SHP77 treated with DMSO at 0.1 percent for 48 hours (cell line): ENCODE measurements at places on chromosomes 3 and 15.

DNA sequence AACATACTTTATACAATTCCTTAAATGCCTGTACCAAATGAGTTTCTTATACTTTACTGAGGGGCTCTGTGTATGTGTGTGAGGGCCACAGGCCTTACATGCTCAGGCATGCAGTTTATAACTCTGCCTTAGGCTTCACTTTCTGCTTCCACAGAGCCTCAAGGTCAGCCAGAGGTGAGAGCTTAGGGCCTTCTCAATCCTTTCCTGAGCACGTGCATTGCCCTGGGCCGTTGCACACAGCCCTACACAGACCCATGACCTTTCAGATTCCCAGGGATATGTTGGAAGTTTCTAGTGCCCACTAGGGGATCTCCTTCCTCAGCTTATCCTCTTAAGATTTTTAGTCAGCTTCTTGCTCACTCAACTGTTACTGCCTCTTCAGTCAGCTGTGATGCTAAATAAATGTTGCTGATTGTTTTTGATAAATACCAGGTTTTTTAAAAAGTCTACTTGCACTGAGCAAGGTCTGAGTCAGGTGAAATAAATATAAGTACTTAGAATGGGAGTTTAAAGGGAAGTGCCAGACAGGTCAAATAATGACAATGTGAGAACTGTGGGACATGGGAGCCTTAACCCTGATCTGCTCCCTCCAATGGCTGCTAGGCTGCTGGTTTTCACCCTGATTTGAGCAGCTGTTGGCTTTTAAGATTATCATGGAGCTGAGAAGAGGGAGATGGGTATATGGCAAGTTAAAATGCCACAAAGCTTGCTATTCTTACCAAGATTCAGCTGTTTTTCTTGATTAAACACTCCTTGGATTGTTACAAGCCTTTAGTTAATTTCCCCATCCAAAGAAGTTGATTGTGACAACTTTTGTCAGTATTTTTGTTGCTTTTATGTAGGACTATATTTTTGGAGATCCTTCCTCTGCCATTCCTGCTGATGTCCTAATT lies 169.5 kb downstream of the PLD1 start:
- DNase-seq: no peak

DNA sequence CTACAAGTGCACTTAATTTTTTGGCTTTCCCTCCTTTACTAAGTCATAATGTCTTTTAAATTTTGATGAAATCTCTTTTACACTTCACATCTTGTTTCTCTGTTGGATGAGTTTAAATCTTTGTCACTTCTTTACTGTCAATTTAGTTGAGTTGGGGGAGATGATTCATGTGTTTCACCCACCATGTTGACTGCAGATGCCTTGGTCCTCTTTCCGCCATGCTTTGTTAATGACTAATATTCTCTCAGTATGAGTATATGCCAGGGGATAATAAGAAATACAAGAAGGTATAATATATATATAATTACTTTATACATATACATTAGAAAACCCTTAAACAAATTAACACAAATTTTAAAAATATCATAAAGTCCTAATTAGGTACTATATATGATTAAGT lies 149.7 kb upstream of the SPRED1 start:
- no peak for DNase-seq

GRCh38 chr3:142618917-142619461 lies 22.8 kb downstream of the PLS1 start:
- peak; percentile 70 for DNase-seq

DNA sequence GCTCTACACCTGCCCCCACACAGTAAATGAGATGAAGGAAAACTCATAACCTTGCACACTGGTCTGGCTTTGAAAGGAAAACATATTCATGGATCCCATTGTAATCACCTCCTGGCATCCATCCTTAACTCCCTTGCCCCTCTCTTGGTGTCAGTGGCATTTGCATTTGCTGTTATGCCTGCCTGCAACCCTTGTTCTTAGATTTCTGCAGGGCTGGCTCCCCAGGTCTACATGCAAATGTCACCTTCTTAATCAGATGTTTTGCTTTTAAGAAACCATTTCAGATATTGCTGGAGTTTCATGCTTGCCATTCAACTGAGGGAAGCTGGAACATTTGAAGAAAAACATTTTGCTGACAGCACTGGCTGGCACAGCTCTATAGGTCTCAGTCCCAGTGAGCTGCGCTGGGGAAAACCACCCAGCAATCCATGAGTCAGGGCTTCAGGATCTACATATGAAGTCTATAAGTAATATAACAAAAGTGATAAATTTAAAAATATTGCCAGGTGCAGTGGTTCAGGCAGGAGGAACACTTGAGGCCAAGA lies 19.1 kb downstream of the LRRC2 start:
- no peak for DNase-seq

GRCh38 chr3:57730682-57731081 lies 25.4 kb upstream of the SLMAP start:
- no peak for DNase-seq

DNA sequence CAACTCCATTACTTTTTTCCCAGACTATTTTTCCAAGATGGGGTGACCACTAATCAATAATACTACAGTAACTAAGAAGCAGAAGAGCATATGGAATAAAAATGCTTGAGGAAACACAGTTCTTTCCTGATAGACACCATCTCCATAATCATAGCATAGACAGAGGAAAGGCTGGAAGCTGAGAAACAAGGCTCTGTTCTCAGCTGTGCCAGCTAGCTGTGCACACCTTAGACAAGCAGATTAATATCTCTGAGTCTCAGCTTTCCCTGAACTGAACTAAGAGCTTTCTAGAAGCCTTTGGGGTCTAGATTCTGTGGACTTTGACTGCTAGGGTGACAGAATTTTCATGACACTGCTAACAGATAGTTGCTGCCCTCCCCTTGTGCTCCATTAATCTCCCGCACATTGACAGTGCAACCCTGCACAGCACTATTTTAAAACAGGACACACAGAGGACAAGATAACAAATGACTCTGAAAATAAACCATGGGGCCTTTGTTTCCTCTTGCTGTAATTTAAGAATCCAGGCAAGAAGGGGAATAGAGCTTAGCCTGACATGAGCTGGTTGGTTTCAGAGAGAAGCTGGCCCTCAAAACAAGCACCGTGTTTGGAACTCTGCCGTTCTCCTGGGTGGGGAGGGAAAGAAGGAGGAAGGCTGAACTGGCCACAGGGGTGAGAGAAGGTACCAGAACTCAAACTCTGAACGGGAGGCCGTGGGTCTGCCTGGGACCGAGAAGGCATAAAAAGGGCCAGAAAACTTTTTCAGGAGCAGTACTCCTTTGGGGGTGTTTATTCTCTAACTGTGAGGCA lies 67.4 kb downstream of the ATP13A5 start:
- no peak for DNase-seq

DNA sequence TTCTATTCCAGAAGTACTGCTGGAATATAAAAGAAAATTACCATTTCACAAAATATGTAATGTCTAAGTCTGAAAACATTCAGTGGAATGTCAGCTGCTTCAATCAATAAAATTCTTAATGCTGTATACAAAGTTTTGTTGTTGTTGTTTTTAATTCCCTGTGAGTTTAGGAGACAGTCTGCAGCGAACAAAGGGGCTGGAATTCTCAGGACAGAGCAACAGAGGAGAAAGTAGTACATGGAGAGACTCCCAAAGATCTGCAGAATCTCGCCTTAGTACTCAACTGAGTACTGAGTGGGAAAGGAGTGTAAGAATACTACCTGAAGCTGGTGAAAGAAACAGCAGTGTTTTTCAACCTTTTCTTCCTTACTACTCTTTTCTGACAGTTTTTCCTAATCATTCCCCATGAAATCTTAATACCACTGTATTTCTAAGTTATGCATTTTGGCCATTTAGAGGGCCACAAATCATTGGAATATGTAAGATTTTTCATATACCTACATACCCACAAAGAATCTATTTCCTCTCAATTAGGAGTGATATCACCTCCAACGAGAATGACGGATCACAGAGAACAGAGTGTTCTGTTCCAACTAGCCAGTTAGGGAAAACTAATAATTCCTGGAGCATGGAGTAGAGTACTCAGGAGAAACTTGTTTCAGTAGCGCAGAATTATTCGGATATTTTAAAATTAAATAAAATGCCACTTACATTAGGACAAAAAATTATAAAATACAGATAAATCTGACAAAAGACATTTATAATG lies 16.0 kb downstream of the ANKRD28 start:
- no peak for DNase-seq

DNA sequence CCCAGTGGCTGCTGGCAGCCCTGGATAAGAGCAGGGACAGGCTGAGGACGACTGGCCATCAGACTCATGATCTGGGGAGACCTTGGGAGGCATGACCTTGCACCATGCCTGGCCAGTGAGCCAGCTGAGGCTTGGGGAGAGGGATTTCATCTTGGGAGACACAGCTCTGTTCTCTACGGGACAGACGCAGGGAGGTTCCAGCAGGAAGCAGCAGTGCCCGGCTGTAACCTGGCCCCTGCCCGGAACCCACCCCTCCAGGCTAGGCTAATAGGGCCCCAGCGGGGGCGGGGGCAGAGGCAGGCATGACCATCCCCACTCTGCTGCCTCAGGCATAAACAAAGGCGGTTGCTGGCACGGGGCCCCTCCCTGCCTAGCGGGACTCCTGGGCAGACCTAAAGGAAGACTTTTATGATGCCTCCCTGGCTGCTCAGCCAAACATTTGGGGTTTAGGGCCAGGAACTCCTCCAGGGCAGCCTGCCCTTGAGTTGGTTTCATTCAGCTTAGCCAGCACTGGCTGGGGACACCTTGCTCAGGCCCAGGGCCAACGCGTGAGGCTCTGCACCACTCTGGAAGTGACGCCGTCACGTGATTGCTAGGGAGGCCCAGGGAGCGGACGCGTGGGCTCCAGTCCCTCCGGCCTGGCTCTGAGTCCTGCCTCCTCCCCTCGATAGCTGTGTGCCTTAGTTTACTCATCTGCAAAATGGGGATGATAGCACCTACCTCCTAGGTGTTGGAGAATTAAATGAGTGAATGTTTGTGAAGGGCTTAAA lies 27.6 kb downstream of the HDAC11 start:
- no peak for DNase-seq

DNA sequence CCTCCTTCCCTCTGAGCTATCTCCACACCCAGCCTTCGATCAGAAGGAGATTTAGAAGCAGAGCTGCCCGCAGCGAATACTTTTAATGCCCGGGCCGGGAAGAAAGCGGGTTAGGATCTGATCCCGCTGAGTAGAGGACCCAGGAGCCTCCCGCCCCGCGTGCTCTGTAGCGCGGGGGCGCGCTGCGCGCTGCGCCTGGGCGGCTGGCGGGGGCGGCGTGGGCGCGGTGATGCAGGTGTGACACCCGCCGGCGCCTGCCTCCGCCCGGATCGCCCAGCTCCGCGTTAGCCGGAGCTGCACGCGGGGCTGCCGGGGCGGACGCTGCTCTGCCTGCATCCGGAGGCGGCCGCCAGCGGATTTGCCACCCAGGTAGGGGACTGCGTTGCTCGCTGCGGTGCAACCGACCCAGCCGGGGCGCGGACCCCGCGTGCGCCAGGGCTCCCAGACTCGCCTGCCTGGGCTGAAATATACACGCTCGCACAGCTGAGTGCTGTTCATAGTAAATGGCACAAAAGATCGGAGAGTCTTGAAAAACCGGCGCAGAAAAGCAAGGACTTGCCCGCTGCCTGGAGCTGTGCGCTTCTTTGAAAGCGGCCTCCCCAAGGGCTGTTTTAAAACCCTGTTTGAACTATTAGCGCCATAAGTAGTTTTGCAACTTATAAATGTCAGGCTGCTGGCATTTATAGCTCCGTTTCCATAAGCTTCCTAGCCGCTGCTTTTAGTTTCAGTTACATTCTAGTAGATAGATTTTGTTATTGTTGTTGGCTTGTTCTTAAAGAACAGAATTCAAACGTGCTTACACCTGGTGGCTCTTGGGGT lies at the start of gene SV2B:
TSS of gene SV2B (plus strand) at position 263 of the 819 bp plus-strand sequence. CDS start 126,007 bp downstream, outside the sequence.
- DNase-seq: peak; percentile 36

- DNase-seq: no peak
Measured at GRCh38 chr3:101825904-101826445, 23.3 kb upstream of the NFKBIZ start.

GRCh38 chr3:195839260-195840010 lies 27.7 kb upstream of the MUC4 start:
- DNase-seq: no peak

DNA sequence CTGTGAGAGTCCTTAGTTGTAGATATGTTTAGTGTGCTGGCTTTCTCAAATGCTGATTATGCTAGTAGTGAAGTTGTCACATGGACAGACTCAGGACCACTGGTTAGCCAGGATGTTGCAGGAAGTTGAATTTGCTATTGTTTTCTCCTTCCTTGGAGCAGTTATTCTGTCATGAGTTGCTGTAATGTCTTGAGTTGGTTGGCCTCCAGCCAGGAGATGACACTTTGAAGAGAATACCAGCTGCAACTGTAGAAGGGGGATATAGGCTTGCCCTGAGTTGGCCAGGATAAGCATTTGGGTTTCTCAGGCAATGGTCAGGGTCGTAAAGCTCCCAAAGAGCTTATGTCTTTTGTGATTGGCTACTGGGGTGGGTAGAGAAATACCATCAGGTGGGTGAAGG lies 206.7 kb downstream of the ZNF621 start:
- DNase-seq: no peak

DNA sequence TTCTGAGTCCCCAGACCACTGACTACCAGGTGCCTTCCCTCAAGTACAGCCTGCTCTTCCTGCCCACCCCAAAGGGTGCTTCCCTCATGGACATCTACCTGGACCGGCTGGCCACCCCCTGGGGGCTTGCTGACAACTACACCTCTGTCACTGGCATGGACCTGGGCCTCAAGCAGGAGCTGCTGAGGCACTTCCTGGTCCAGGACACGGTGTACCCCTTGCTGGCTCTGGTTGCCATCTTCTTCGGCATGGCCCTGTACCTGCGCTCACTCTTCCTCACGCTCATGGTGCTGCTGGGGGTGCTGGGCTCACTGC lies 9.3 kb downstream of the DISP2 start:
- DNase-seq: no peak

DNA sequence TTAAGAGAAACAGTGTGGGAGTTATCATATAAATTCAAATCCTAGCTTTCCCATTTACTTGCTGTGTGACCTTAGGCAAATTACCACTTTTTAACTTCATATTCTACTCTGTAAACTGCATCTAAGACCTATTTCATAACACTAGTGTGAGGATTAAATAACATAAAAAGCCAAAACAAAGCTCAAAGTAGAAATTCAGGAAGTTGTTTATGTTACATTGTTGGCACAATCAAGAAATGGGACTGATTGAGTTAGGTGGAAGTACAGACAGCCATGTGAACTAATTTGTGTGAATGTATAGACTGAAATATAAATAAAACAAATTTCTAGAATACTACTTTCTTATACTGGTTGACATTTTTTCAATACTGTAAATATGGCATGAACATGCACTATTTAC lies 131.7 kb downstream of the STAG1 start:
- DNase-seq: no peak

- DNase-seq: no peak
Measured at GRCh38 chr15:28104326-28104725, 5.2 kb upstream of the OCA2 start.

- no peak for DNase-seq
Measured at GRCh38 chr15:78440375-78441373, 2.7 kb downstream of the IREB2 start.
